ENCODE measurements at places on chromosomes 1 and 21.

- DNase-seq: no peak
These were observed 119.7 kb downstream of the ZNF326 start for GRCh38 chr1:90114521-90115141.

- DNase-seq: no peak
These were observed 108.8 kb downstream of the KIF26B start for GRCh38 chr1:245263529-245264095.

DNA sequence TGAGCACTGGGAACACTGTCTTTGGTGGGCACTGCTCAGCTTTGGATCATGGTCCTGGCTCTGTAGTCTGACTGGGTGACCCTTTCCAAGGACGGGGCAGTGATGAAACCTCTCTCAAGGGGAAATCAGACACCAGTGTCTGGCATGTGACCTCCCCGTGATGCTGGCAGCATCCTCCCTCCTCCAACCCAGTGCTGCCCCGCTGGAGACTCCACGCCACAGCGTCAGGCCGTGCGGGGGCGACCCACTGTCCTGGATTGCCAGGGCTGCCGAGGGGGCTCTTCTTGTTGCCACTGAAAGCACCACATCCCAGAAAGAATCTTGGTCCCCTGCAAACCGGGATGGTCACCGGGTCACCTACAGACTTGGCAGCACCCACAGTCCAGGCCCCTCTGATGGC lies 146.4 kb upstream of the ARHGEF16 start:
- no peak for DNase-seq

DNA sequence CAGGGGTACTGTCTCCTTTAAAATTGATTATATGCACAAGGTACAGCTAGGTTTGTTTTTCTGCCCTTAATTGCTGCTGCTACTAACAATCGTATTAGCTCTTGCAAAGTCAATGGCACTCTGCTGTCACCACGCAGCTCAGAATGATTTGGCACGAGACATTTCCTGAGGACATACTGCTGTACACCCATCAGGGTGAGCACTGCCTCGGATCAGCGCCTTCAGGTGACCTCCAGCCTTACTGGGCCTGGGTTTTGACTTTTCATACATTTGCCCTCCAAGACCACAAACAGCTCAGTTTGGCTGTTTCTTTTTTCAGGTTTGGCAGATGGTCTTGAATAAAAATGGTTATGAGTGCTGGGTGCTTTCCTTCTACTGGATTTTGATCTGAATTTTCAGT lies 110.9 kb downstream of the NTPCR start:
- no peak for DNase-seq

- no peak for DNase-seq
These were observed 28.7 kb downstream of the CDK18 start for GRCh38 chr1:205532996-205533735.

GRCh38 chr1:196858811-196859210 lies 29.0 kb upstream of the CFHR4 start:
- no peak for DNase-seq

GRCh38 chr1:220113136-220113695 lies 19.3 kb downstream of the IARS2 start:
- DNase-seq: no peak

DNA sequence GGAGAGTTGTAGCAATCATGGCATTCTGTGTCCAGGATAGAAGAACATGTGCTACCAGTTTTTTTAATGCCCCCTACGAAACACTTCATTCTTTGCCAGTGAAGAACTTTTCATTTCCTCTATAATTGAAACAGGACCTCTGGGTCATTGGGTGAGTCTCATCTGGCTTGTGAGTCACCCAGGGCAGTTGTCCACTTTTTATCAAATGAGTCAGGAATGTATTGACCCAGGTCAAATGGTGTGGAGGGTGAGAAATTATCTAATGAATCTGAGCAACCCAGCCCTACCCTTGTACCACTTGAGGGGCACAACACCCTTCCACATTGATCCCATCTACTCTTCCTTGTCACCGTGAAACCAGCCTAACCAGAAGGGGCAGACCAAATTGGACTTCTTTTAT lies 417.3 kb upstream of the PROX1 start:
- no peak for DNase-seq

DNA sequence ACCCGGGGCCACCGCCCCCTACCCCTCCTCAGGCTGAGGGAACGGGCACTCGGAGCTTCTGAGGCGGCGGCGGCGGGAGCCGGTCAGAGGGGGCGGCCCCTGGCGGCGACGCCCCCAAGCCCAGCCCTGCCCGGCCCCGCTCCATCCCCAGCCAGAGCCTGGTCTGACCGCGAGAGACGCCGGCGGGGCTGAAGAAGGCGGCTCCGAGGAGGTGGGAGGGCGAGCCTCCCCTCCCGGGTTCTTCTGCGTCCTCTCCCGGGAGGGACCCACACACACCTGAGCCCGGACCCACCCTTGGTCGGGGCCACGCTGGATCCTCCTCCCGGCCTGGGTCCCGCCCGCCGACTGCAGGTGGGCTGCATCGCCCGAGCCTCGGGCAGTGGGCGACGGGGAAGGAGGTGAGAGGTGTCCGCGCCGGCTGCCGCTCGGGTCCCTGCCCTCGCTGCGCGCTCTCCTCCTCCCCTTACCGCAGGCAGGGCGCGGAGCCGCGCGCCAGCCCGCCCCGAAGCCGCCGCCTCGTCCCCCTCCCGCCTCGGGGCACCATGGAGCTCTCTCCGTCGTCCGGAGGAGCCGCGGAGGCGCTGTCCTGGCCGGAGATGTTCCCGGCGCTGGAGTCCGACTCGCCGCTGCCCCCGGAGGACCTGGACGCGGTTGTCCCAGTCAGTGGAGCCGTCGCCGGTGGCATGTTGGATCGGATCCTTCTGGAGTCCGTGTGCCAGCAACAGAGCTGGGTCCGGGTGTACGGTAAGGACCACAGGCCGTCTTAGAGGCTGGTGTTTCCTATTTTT lies at the start of gene RASAL2:
TSS of gene RASAL2 (plus strand) at position 154 of the 788 bp plus-strand sequence. CDS start at position 543, 389 bp downstream.
- DNase-seq: no peak

- no peak for DNase-seq
These were observed 8.8 kb downstream of the RAB25 start for GRCh38 chr1:156069490-156070455.

DNA sequence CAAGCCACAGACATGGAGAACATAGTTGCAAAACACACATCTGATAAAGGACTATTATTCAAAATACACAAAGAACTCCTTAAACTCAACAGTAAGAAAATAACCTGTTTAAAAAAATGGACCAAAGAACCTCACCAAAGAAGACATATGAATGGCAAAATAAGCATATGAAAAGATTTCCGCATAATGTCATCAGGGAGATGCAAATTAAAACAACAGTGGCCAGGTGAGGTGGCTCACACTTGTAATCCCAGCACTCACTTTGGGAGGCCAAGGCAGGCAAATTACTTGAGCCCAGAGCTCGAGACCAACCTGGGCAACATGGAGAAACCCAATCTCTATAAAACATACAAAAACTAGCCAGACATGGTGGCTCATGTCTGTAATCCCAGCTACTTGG lies 50.4 kb downstream of the PRPF38A start:
- DNase-seq: no peak

- peak; percentile 81 for DNase-seq
These were observed at the start of gene ALG6 for GRCh38 chr1:63367215-63368103. Gene ALG6 (plus strand): TSS chr1:63367627. CDS start chr1:63370978, 3,351 bp downstream.

DNA sequence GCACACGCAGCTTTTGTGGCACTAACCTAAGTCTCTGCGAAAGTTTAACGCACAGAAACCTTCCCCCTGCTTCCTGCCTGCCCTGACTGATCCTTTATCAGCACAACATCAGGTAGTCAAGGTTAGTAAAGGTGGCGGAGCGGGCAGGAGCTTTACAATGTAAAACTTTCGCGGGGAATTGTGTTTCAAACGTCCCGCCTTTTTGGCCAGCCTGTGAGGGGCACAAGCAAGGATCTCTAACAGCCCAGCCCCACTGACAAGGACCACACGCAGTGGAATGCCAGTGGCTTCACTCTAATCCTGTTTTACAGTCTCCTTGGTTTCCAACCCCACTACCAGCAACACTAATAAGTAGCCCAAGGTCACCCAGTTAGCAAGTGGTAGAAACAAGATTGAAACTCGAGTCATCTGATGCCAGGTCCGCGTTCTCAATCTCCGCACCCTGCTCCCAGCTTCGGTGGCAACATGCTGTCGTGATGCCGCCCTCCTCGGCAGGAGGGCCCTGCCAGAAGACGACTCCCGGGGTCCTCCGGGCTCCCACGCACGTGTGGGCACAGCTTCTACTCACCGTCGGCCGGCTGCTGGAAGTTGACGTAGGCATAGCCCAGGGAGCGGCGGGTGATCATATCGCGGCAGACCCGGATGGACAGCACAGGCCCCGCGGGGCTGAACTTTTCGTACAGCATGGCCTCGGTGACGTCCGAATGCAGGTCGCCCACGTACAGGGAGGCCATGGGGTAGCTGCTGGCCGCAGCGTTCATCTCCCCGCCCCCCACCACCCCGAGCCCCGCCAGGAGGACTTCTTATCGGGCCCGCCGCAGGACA lies 1.2 kb downstream of the PABPC4 start:
- peak; percentile 38 for DNase-seq

DNA sequence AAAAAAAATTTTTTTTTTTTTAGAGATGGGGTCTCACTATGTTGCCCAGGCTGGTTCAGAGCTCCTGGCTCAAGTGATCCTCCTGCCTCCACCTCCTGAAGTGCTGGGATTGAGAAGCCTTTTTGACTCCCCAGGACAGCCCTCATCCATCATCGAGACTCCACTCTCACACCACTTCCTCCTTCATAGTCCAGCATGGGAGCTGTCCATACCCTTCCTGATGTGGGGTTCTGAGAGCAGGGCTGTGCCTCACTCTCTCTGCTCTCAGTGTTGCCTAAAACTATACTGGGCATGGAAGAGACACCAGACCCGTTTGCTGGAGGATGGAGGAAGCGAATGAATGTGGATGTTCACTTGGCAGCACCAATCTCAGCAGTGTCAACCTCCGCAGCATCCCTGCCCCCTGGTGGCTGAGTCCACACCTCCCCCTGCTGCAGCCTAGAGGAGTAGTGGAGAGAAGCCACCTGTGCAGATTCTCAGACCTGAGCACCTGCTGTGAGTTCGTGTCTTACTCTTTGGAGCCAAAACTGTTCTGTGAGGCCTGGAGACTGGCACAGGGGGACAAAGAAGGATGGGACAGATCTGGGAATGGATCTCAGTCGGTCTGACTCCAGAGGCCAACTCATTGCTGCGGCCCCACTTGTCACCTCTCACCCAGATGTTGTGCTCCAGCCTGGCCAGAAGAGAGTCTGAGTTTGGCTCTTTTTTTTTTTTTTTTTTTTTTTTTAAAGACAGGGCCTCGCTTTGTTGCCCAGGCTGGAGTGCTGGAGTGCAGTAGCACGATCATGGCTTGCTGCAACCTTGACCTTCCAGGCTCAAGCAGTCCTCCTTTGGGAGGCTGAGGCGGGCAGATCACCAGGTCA lies 17.7 kb downstream of the TINAGL1 start:
- DNase-seq: no peak

DNA sequence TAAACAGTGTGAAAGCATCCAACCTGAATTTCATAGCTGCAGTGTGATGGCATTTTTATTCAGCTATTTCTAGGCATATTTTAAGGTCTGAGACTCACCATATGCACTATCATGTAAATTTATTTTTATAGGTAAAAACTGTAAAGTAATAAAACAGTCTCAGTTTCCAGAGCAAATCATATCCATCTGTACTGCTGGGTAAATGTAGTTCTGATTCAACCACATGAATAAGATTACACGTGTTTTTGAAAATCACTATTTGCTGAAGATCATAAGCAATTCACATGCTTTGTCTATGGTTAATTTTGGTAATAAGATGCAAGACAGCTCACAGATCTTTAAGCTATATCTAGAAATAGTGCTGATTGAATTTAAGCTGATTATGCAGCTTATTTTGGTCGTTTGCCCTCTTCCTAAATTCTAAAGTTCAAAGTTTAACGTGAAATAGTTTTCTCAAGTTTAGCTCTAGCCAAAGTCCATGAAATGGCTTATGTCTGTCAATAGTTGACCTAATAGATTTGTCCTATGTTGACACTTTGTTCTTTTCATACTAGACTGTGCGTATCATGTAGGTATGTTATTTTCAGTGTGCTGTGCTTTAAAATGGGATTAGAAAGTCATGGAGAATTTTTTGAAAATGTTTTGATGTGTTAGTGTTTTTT lies 489.0 kb downstream of the USP25 start:
- DNase-seq: no peak

- DNase-seq: no peak
These were observed 65.8 kb upstream of the VAMP3 start for GRCh38 chr1:7705048-7705907.

GRCh38 chr21:44428281-44428960 lies 26.9 kb upstream of the LRRC3 start:
- no peak for DNase-seq

- DNase-seq: no peak
These were observed 19.5 kb upstream of the CREG1 start for GRCh38 chr1:167573035-167573434.

GRCh38 chr1:68745451-68745850 lies 248.6 kb upstream of the DEPDC1 start:
- DNase-seq: no peak

- no peak for DNase-seq
These were observed 661.5 kb upstream of the ADGRL4 start for GRCh38 chr1:79667848-79668696.

DNA sequence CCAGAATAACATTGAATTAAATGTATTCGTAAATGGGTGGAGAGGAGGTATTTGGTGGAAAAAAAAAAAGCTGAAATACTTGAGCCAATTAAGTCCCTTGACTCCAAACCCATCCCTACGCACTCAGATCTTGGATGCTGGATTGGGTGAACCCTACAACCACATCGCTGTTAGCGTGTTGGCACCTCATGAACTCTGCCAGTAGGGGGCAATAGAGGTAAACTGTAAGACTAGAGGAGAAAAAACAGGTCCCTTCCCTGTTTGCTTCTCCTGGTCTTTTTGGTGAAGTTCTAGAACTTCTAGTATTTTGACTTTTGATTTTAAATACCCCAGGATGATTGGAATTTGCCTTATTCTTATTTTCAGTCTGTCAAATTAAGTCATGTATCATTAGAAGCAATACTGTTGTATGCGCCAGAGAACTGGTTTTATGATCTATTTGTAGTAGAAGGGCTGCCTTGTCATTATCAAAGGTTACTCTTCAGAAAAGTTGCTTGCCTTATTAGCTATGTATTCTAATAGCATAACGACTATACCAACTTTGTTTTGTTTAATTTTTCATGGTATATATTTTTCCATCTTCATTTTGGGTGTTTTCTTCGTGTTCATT lies 1.9 kb upstream of the OR13G1 start:
- DNase-seq: no peak

GRCh38 chr21:44793592-44794374 lies 7.8 kb downstream of the UBE2G2 start:
- DNase-seq: no peak

DNA sequence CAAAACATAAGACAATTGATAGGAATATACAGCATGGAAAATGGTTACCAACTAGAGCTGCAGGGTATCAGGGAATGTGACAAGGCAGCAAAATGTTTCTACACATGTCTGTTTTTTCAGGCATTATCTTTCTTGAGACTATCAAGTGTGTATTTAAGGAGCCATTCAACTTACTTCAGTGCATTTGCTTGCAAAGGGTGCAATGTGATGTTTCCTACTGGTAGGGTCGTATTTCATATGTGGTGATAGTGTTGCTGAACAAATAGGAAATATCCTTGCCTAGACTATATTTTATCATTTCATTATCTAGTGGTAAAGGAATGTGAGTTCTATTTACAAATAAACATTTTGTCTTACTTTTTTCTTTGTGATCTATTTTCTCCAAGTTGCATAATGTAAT lies 42.4 kb downstream of the PTPRC start:
- no peak for DNase-seq

Measured in stimulated activated CD4-positive, alpha-beta T cell treated with anti-CD3 and anti-CD28 coated beads, Interleukin-15, amount 100 ng/mL, for 1 hour (primary cell).